ENCODE measurements at places on chromosomes 13 and 19. TPM values are rescaled to one million over a fixed set of nuclear protein-coding genes. Genes with fewer than 3 reads are reported as not detected.

DNA sequence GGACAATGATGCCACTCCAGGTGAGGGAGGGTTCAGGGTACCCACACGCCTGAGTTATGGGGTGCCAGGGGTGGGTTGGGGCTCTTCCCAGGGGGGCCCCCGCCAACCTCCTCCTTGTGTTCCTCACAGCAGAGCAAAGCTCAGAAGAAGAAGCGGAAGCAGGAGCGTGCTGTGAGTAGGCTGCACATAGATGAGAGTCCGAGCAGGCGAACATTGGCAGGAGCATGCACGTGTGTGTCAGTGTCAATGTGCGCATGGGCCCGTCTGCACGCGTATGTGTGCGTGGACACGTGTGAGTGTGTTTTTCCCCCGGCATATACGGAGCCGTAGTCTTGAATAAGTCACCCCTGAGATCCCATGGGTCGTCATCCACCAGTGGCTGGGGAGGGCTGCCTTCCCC lies 12.4 kb upstream of the USE1 start:
- no peak for DNase-seq

- DNase-seq: no peak
Measured at GRCh38 chr13:113916330-113916815, 52.5 kb upstream of the GAS6 start.

DNA sequence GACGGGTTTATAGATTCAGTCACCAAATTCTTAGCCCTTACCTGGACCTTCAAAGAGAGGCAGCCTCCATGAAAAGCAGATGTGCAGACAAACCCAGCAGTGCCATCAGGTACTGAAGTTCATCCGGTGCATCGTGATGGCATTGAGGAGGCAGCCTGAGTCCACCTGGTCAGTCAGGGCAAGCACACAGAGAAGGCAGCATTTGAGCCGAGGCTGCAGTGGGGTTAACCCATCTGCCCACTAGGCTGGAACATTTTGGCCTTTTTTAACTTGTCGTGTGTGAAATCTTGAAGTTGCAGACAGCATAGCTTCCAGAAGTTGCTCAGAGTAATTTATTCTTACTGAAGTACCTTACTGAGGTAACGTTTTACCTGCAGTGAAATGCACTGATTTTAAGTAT lies 4.9 kb downstream of the LMO7 start:
- DNase-seq: no peak

GRCh38 chr13:20430296-20430695 lies 95.4 kb downstream of the CRYL1 start:
- no peak for DNase-seq

GRCh38 chr13:49464621-49465325 lies 20.7 kb downstream of the SETDB2 start:
- DNase-seq: no peak

DNA sequence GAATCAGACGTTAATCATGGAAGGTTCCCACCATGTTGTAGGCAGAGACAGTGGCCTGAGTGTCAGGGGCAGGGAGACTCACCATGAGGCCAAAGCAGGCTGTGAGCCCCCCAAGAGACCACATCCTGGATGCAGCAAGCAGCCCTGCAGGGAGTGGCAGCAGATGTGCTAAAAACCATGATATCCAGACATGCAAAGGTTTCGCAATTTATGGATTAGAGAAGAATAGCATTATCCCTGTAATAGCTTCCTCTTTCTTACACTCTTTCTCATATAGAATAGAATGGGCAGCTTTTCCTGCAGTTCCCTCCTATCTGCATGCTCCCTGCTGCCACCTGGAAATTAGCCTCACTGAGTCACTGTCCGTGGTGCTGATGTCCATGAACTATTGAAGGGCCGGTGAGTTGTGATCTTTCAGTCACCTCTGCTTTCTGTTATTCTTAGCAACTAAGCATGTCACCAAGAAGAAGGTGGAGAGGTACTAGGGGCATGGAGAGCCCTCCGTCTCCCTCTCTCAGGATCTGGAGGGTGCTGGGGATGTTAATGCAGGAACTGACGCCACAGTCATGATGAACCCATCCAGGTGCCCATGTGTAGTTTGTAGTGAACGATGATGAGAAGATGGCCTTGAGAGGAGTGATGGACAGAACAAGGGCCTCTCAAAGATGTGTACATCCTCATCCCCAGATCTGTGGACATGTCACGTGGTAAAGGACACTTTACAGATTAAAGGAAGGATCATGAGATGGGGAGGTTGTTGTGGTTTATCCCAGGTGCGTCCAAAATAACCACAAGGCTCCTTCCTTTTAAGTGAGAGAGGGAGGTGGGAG lies 9.9 kb downstream of the CEACAM4 start:
- no peak for DNase-seq

- no peak for DNase-seq
Measured at GRCh38 chr13:43441464-43441863, 345.3 kb downstream of the ENOX1 start.

GRCh38 chr19:45368737-45369340 lies 1.5 kb downstream of the ERCC2 start:
- no peak for DNase-seq

DNA sequence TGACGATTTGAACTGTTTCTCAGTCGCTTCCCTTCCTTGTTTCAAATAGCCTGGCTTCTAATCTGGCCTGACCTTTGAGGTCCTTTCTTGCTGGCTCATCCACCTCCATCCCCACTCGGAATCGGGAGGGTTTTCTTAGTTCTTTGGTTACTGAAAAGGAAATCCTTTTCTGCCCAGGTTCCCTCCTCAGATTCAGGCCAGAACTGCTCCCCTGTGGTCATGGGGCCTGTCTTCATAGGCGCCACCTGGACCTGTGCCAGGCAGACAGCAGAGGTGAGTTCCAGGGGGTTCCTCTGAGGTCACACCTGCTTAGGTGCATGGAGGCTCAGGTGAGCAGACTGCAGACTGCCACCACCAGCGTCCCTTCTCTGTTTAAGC lies 62.4 kb downstream of the AKAP11 start:
- DNase-seq: no peak

- DNase-seq: no peak
Measured at GRCh38 chr13:108268466-108269112, 929 bp upstream of the TNFSF13B start.

DNA sequence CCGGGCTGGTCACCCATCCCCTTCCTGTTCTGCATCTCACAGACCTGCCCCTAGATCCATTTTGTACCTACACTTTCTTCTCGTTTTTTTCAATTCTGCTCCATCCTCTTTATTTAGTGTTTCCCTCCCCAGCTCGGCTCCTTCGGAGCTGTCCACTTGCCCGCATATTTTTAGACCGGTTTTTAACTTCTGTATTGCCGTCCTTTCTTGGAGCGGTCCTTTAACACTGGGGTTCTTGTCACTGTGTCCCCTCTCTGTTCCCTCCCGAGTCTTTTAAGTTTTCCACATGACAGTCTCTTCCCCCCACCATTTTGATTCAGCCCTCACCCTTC lies 1.7 kb downstream of the ARHGAP35 start:
- no peak for DNase-seq

DNA sequence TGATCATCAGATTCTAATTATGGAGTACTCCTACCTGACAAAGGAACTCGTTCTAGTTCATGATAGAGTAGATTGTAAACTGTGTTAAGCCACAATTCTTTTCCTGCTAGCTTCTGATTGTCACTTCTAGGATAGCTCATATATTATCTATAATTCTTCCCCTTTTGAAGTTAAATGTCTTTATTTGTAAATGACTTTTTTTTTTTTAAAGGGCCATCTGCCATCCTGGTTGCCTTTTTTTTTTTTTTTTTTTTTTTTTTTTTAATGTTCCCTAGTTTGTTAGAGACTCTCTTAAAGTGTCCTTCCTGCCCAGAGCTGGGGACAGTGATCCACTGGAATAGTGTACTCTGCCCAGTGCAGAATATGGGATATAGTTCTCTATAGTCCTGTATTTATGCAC lies 4.3 kb downstream of the CHAMP1 start:
- no peak for DNase-seq

DNA sequence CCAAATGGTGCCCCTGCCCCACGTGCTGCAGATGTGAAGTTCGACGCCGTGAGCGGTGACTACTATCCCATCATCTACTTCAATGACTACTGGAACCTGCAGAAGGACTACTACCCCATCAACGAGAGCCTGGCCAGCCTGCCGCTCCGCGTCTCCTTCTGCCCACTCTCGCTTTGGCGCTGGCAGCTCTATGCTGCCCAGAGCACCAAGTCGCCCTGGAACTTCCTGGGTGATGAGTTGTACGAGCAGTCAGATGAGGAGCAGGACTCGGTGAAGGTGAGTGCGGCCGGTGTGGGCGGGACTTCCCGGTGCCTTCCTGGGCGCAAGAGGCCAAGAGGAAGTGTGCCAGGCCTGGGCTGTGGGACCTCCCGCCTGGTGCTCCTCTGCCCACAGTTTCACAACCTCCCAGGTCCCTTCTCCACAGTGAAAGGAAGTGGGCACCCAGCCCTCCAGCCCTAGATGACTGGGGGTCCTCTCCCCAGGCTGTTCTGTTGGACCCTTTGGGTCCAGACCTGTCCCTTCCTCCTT lies 14.1 kb upstream of the RELB start:
- DNase-seq: no peak

GRCh38 chr13:110317093-110317492 lies 10.0 kb downstream of the COL4A2 start:
- DNase-seq: no peak

DNA sequence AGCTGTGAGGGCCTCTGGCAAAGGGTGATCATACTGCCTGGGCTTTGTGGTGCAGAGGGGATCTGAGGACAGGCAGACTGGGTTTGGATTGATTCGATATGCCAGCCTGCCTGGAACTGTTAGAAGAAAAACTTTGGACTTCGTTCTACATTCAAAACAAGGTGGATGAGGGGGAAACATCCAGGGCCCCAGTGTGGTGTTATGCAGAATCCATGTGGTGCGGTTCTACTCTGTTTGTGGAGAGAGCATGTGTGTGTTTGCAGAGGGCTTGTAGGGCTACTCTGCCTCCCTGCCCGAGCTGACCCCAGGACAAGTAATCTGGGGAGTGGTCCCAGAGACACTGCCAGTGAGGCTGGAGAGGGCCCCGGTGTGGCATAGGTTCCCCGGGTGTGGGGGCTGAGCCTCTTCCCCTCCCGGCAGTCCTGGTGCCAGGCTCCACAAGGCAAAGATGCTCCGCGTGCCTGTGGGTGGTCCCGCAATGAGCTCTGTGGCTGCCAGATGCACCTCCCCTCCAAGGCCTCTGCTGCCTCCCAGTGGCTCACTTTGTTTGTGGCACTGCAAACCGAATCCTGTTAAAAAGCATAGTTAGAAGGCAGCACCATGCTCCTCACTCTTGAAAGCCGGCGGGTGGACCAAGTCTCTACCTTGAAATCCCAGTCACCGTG lies 22.3 kb upstream of the TFDP1 start:
- DNase-seq: no peak

GRCh38 chr19:57719424-57719823 lies 8.0 kb downstream of the ZNF671 start:
- no peak for DNase-seq

DNA sequence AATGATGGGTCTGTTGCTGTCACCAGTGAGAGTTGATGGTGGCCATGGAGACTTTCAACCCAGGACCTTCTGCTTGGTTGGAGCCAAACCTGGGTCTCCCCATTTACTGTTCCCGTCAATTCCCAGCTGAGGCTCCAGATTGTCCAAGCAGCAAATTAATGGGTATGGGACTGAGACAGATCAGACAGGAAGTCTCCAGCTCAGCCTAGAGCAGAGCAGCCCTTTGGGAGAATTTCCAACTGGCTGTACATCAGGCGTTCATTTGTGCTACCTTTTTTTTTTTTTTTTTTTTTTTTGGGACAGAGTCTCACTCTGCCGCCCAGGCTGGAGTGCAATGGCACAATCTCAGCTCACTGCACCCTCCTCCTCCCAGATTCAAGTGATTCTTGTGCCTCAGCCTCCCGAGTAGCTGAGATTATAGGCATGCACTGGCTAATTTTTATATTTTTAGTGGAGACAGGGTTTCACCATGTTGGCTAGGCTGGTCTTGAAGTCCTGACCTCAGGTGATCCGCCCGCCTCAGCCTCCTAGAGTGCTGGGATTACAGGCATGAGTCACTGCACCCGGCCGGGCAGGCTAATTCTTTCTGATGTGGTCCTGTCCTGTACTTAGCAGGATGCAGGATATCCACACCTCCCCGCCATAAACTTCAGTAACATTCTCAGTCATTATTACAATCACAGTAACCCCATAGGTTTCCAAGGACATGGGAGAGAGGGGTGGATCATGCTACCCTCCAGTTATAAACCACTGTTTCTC lies 9.3 kb downstream of the MAP3K10 start:
- DNase-seq: no peak

- no peak for DNase-seq
Measured at GRCh38 chr19:50531171-50531612, 17.5 kb upstream of the ASPDH start.

GRCh38 chr19:13817615-13818371 lies 22.6 kb downstream of the ZSWIM4 start:
- DNase-seq: peak; percentile 44

The ING1 gene
- total RNA-seq: 14.8 TPM

The RAB4B gene
- total RNA-seq: 13.1 TPM

The GEMIN7 gene
- 14.4 TPM for total RNA-seq

The THSD1 gene
- total RNA-seq: 10.0 TPM

The CEACAM8 gene
- total RNA-seq: 0.11 TPM

The ZSCAN1 gene
- total RNA-seq: 3.0 TPM

The ALDH16A1 gene
- total RNA-seq: 22.3 TPM

The NLRP4 gene
- not detected for total RNA-seq
